ENCODE measurements at places on chromosomes 1 and 21. TPM values are rescaled to one million over a fixed set of nuclear protein-coding genes. Genes with fewer than 3 reads are reported as not detected.

Gene FBXO2
- total RNA-seq = 46.7 TPM

Gene AKR7A3
- 1.8 TPM for total RNA-seq

Gene KRTAP25-1
- not detected for total RNA-seq

Gene COL11A1
- 13.4 TPM for total RNA-seq

Gene CHRM3
- 4.7 TPM for total RNA-seq

Gene S100A16
- total RNA-seq = 89.0 TPM

Gene CASQ2
- total RNA-seq = not detected

Gene YIPF1
- total RNA-seq = 26.9 TPM

Gene KCNC4
- total RNA-seq = 8.6 TPM

Gene EPS15
- 26.6 TPM for total RNA-seq

Gene ZNF697
- total RNA-seq = 17.3 TPM

Gene HSD17B7
- 27.3 TPM for total RNA-seq

Gene SAMSN1
- total RNA-seq = 0.90 TPM

Gene TSPAN1
- total RNA-seq = not detected

Gene PAPPA2
- total RNA-seq = 2.4 TPM

Gene CACNA1S
- total RNA-seq = not detected

Gene TSPEAR
- total RNA-seq = 1.8 TPM

Gene IVL
- not detected for total RNA-seq

Gene CFAP74
- not detected for total RNA-seq

Gene SMIM1
- 5.0 TPM for total RNA-seq

Gene SELP
- total RNA-seq = not detected

Gene FNDC5
- 4.4 TPM for total RNA-seq

Gene KRTAP21-2
- not detected for total RNA-seq

Gene LELP1
- not detected for total RNA-seq

Gene JAM2
- total RNA-seq = 0.67 TPM

Gene SPRR1B
- total RNA-seq = not detected

Gene OR2T11
- total RNA-seq = not detected

Gene DMRTA2
- 0.10 TPM for total RNA-seq

Gene PTPRF
- 79.8 TPM for total RNA-seq

Gene FMOD
- total RNA-seq = not detected

Gene SLC37A1
- total RNA-seq = 5.7 TPM

Gene MRAP
- not detected for total RNA-seq

Gene IFNGR2
- total RNA-seq = 46.1 TPM

Gene ATP1A4
- 0.74 TPM for total RNA-seq

Gene KISS1
- not detected for total RNA-seq

Gene CENPS
- total RNA-seq = 19.1 TPM

Gene EFNA3
- total RNA-seq = 17.5 TPM

Gene CTTNBP2NL
- total RNA-seq = 15.3 TPM

Gene MX2
- 2.1 TPM for total RNA-seq

Gene DENND2C
- 1.7 TPM for total RNA-seq

Gene TNFRSF8
- total RNA-seq = 16.0 TPM

Gene MEX3A
- 65.2 TPM for total RNA-seq

Gene TMEM125
- 13.0 TPM for total RNA-seq

Gene NEGR1
- 2.1 TPM for total RNA-seq

Gene ID3
- 160 TPM for total RNA-seq

Gene KIF17
- total RNA-seq = 10.1 TPM

Gene TEKT2
- total RNA-seq = 1.2 TPM

Gene SPOCD1
- 3.5 TPM for total RNA-seq

Gene OXCT2
- not detected for total RNA-seq

Gene TRIM67
- total RNA-seq = not detected

Gene CDA
- 37.1 TPM for total RNA-seq

Gene SLFNL1
- total RNA-seq = not detected
